ENCODE measurements at places on chromosomes 7 and 10. TPM values are rescaled to one million over a fixed set of nuclear protein-coding genes. Genes with fewer than 3 reads are reported as not detected.

DNA sequence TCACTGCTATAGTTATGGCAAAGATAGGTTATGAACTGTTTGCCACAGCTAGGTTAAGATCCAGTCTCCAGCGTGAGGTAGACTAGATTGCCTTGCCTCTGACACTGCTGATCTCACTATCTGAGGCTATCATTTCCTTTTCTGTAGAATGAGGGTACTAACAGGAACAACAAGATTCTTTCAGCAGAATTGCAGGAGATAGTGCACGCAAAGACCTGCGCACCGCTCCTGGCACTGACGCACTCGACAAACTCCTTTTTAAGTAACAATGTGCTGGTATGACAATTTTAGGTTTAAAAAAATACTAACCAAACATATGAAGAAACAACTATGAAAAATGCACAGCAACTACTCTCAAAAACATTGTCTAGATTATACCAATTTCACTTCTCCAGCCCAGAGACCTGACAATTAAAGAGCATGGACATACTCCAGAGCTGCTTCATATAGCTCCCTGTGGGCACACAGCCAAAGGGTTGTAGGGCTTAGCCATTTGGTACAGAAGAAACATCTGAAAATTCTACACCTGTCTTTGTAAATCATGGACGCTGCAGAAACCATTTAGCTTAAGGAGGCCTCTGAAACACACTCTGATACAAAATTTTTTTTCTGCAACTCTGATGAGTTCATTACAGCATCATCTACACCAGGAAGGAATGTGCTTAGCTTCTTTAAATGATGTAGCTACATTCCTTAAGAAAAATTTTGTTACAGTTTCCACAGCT, 7.8 kb downstream of the ADAM12 start:
- DNase-seq: peak; percentile 57
- H3K4me3 ChIP-seq: no peak overlapping the region
- H3K4me1 ChIP-seq: peaks cover 13% of the 10 kb centered on the region
- H3K27ac ChIP-seq: no peak overlapping the region
- peaks cover 8% of the 10 kb centered on the region for H3K36me3 ChIP-seq
- no peaks in the 10 kb centered on the region for H3K27me3 ChIP-seq

ANXA8L1 gene
- polyA plus RNA-seq: 0.16 TPM

GRCh38 chr7:44210107-44210506, 9.3 kb downstream of the YKT6 start:
- H3K27ac ChIP-seq: no peak overlapping the region
- H3K4me3 ChIP-seq: no peak overlapping the region
- no peaks in the 10 kb centered on the region for H3K4me1 ChIP-seq

DNA sequence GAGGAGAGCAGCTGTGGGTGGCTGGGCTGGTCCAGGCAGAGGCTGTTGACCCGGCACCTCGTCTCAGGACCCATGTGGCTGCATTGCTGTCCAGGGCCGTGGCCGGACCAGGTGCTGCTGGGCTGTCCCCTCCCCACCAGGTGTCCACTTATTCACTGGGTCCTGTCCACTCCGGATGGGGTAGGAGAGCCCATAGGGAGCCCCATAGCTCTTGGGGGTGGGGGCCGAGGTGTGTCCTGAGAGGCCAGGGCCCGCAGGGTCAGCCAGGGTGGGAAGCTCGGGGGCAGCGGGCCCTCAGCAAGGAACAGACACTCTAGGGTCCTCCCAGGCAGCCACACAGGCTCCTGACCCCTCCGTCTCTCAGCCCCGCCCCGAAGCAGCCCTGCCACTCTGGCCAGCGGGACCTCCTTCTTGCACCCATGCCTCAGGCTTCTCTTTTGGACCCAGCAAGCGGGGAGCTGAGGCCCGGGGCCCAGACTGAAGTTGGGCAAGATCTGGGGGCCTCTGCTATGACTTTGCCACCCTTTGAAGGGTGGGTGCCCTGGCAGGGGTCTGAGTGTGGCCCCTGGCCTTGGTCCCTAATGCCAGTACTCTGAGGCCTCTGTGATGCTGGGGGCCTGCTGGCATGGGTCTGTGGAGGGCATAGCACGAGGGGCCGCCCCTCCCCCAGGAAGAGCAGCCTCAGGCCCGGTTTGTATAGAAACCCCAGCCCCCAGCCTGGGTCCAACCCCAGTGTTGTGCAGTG, 86.4 kb downstream of the NKX6-2 start:
- no peak overlapping the region for H3K4me3 ChIP-seq
- no peak for DNase-seq
- H3K36me3 ChIP-seq: peaks cover 3% of the 10 kb centered on the region
- H3K4me1 ChIP-seq: no peaks in the 10 kb centered on the region
- H3K27ac ChIP-seq: no peak overlapping the region
